ENCODE measurements at places on chromosomes 7 and 10.

DNA sequence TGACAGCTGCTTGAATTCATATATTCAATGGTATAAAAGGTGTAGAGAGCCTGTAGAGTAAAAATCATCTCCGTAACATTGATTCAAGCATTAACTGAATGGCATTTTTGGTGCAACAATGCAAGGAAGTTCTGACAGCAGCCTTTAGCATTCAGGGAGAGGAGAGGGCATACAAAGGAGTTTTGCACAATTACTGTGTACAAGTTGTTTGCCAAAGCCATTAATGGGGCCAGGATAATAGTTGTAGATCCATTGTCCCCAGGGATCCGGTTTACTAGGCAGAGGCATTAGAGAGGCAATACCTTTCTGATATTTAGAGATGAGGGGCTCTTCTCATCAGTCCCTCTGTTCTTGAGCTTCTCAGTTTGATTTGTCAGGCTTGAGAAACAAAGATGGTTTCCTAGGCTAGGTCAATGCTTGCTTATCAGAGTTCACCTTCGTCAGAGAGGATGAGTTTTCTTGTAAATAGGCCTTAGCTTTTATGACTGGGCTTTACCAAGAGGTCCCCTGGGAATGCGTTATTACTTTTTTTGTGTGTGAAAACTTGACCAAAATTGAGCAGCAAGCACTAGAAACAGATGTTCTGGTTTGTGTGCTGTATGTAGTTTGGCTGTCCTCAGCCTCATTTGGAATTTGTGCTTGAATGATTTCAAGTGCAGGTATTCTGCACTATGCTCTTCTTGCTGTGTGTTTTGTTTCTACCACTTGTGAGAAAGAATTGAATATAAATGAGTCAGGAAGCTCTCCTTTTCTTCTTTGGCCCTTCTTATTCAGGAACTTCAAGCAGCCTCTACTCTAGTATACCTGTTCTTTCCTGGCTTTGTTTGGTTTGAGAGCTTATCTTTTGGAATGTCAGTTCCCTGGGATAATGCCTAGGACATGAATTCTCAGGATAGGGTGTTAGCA is 32.0 kb downstream of the SND1 start:
- DNase-seq, result peak; percentile 59

DNA sequence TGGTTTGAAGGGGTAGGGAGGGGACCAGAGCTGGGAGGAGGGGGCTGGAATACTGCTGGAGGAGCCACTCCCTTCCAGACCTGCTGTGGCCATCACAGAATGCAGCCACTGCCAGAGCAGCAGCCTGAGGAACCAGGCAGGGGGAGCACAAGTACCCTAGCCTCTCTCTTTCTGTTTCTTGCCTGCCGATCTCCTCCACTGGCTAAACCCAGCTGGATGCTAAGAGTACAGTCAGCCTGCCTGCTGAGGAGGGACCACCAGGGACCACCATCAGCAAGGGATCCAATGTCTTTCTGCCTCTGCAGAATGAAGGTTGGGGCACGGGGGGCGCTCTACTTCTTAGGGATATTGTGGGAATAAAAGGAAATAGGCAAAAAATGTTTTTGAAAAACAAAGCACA is 4.7 kb downstream of the BLVRA start:
- DNase-seq, result no peak

DNA sequence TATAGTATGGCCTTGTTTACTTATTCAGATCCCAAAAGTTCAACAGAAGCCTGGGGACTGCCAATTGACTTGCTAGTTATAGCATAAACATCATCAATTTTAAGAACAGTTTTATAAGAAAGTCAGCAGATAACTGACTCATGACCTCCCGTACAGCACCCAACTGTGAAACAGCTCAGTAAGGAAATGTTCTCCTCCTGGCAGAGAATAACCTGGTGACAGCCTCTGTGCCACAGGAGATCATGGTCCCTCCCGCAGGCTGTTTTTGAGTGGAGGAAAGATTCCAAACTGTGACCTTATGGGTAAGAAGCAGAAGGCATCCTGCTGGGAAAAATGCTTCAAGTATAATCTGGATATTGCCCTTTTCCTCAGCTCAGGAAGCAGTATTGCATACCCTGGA is 182.5 kb downstream of the SEMA3D start:
- no peak for DNase-seq

DNA sequence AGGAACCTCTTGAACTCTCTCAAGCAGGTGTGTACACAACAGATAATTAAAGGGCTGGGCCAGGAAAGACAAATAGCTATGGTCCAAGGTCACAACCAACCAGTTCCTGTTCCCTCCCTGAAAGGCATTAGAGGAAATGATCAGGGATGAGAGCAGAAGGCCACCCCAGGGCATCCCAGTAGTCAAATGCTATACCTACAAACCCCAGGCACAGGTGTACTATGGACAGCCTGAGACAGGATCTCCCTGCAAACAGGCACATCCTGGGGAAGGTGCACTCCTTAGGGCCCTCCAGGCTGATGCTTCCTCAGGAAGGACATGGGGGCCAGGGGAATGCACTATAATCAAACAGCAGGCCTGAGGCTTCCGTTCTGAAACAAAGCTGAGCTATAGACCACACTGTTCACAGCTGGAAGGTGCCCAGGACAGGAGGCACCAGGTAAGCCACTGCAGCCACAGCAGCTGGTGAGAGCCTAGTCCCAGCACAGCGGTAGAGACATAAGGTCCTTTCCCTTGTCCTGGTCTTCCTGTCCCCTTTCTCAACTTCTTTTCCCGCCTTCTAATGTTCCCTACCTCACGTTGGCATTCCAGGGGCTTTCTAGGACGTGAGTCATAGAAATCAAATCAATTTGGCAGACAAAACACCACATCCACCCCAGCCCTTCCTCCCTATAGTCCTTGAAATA is 13.3 kb downstream of the PARP12 start:
- peak; percentile 89 for DNase-seq

GRCh38 chr7:73972614-73973013 is 55.4 kb upstream of the ELN start:
- no peak for DNase-seq

DNA sequence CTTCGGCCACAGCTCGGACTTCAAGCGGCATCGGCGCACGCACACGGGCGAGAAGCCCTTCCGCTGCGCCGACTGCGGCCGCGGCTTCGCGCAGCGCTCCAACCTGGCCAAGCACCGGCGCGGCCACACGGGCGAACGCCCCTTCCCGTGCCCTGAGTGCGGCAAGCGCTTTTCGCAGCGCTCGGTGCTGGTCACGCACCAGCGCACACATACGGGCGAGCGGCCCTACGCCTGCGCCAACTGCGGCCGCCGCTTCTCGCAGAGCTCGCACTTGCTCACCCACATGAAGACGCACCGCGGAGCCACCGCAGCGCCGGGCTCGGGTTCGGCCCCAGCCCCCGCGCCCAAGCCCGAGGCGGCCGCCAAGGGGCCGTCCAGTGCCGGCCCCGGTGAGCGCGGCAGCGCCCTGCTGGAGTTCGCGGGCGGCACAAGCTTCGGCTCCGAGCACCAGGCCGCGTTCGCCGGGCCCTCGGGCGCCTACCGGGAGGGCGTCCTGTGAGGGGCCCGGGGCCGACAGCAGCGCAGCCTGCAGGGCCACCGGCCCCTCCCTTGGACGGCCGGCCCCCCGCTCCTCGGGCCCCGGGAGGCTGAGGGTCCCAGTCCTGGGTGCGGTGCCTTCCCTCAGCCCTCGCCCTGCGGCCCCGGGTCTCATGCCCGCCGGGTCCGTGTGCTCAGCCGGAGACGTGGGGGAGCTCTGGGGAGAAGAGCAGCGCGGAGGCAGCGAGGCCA is 17.2 kb downstream of the ZNF316 start:
- no peak for DNase-seq

GRCh38 chr7:30139836-30140384 is 5.1 kb downstream of the MTURN start:
- DNase-seq, result no peak

- DNase-seq, result no peak
Observed at GRCh38 chr7:108091461-108091831, 38.7 kb downstream of the LAMB4 start.

- DNase-seq, result no peak
Observed at GRCh38 chr10:6386346-6386745, 183.6 kb downstream of the PFKFB3 start.

GRCh38 chr10:102435133-102435497 is 2.7 kb upstream of the CUEDC2 start:
- no peak for DNase-seq

- DNase-seq, result no peak
Observed at GRCh38 chr7:129401967-129402860, 32.0 kb upstream of the STRIP2 start.

GRCh38 chr7:46170792-46171191 is 249.7 kb upstream of the IGFBP3 start:
- DNase-seq, result no peak
